ENCODE measurements at places on chromosomes 3 and 15. TPM values are rescaled to one million over a fixed set of nuclear protein-coding genes. Genes with fewer than 3 reads are reported as not detected.
A peak's percentile ranks its signal among the peaks of the same experiment; 100 is the strongest.

DNA sequence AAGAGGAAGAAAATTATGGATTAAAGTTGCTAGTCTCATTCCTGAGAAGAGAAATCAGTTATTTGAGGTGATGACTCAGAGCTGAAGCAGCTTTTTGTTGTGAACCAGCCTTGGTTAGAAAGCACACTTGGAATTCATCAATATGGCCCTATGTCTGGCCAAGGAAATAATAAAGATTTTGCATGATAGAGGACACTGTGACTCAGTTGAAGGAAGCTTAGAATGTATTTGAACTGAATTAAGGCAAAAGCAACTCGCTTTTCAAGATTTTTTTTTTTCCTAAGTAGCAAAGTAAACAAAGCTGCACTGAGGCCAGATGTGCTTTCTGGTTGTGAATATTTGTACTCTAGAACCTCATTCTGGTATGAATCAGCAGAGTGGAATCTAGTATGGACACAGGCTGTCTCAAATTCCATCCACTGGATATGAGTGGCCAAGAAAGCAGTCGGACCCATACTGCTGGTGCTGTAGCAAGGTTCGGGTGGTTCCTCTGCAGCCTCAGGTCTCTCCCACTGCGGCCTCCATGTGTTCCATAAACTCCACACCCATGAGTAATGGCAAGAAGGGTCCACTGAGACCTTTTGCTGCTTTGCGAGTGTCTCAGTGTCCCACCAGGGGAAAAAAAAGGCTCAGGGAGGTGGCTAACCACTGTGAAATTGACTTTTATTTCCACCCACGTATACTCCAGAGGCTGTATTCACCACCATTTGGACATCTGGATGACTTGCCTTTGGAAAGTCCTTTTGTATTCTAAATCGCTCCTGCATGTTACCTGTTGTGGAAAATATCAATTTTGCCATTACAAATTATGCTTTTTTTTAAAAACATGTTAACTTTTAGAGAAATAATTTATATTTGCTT, 53.1 kb downstream of the TGFBR2 start:
- no peak overlapping the region for H3K4me3 ChIP-seq
- DNase-seq = no peak
- no peaks in the 10 kb centered on the region for H3K36me3 ChIP-seq
- H3K4me1 ChIP-seq = peaks cover 15% of the 10 kb centered on the region
- H3K27ac ChIP-seq = no peak overlapping the region

DNA sequence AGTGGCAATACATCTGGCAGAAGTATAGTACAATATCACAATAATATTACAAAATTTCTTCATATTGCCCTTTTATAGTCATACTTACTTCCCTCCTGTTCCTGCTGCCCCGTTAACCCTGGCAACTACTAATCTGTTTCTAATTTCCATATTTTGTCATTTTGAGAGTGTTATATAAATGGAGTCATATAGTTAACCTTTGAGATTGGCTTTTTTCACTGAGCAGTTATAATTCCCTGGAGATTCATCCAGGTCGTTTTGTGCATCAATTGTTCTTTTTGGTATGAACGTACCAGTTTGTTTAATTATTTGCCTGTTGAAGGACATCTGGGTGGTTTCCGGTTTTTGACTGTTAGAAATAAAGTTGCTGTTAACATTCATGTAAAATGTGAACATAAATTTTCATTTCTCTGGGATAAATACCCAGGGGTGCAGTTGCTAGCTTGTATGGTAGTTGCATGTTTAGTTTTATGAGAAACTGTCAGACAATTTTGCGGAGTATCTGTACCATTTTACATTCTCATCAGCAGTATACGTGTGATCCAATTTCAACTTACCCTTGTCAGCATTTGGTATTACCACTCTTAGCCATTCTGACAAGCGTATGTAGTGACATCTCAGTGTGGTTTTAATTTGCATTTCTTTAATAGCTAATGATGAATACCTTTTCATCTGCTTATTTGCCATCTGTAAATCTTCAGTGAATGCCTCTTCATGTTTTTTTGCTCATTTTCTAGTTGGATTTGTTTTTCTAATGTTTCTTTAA, 32.2 kb upstream of the IL20RB start:
- no peak overlapping the region for H3K4me3 ChIP-seq
- no peak for DNase-seq
- no peaks in the 10 kb centered on the region for H3K27me3 ChIP-seq
- no peaks in the 10 kb centered on the region for H3K4me1 ChIP-seq

GRCh38 chr15:60469893-60470641, 8.9 kb downstream of the ICE2 start:
- no peaks in the 10 kb centered on the region for H3K27me3 ChIP-seq
- no peak for DNase-seq
- H3K27ac ChIP-seq = no peak overlapping the region
- peaks cover 2% of the 10 kb centered on the region for H3K4me1 ChIP-seq
- no peaks in the 10 kb centered on the region for H3K36me3 ChIP-seq

GRCh38 chr3:114571363-114571762, 277.5 kb downstream of the TIGIT start:
- H3K27ac ChIP-seq = no peak overlapping the region
- no peak overlapping the region for H3K4me3 ChIP-seq
- no peaks in the 10 kb centered on the region for H3K4me1 ChIP-seq
- no peaks in the 10 kb centered on the region for H3K27me3 ChIP-seq

- H3K4me1 ChIP-seq = peaks cover 5% of the 10 kb centered on the region
- no peak overlapping the region for H3K4me3 ChIP-seq
- H3K27me3 ChIP-seq = no peaks in the 10 kb centered on the region
- no peak for DNase-seq
These were observed 127.4 kb downstream of the TCF12 start for GRCh38 chr15:57045741-57046382.

- no peak for DNase-seq
- no peaks in the 10 kb centered on the region for H3K27me3 ChIP-seq
- no peaks in the 10 kb centered on the region for H3K4me1 ChIP-seq
- H3K4me3 ChIP-seq = no peak overlapping the region
- no peaks in the 10 kb centered on the region for H3K36me3 ChIP-seq
These were observed 23.0 kb downstream of the IGDCC3 start for GRCh38 chr15:65354835-65355172.

The FGD5 gene
- 15.0 TPM for total RNA-seq

The BAHD1 gene
- total RNA-seq = 17.9 TPM

- no peak for DNase-seq
- H3K27me3 ChIP-seq = no peaks in the 10 kb centered on the region
- H3K4me3 ChIP-seq = no peak overlapping the region
- H3K4me1 ChIP-seq = no peaks in the 10 kb centered on the region
- no peak overlapping the region for H3K27ac ChIP-seq
These were observed 78.5 kb downstream of the TCF12 start for GRCh38 chr15:56996746-56997470.

The FOXB1 gene
- 0.24 TPM for total RNA-seq

The CCR8 gene
- not detected for total RNA-seq

- no peak overlapping the region for H3K4me3 ChIP-seq
- H3K36me3 ChIP-seq = no peaks in the 10 kb centered on the region
- H3K27me3 ChIP-seq = no peaks in the 10 kb centered on the region
- H3K27ac ChIP-seq = no peak overlapping the region
- no peaks in the 10 kb centered on the region for H3K4me1 ChIP-seq
These were observed 171.6 kb upstream of the TSC22D2 start for GRCh38 chr3:150236316-150237082.

The ELP6 gene
- total RNA-seq = 25.0 TPM

The SAMMSON gene
- total RNA-seq = 0.23 TPM

DNA sequence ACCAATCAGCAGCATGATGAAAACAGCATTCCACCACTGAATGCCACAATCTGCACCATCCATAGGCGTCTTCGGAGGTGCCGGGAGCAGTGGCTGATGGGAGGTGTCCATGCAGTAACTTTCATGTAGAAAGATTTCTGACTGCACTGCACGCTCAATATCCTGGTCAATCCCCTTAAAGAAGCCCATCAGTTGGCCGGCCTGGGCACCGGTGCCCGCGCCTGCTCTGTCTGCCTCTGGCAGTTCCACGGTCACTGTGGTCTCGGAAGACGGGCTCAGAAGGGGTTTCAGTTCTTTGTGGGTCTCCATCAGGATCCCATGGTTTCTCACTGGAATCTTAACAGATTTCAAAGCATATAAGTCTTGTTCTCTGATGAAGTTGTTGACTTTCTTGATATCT, 3.9 kb downstream of the LYSMD4 start:
- no peak overlapping the region for H3K27ac ChIP-seq
- H3K36me3 ChIP-seq = no peaks in the 10 kb centered on the region
- no peak overlapping the region for H3K4me3 ChIP-seq
- no peaks in the 10 kb centered on the region for H3K27me3 ChIP-seq
- H3K4me1 ChIP-seq = peaks cover 4% of the 10 kb centered on the region
- no peak for DNase-seq

DNA sequence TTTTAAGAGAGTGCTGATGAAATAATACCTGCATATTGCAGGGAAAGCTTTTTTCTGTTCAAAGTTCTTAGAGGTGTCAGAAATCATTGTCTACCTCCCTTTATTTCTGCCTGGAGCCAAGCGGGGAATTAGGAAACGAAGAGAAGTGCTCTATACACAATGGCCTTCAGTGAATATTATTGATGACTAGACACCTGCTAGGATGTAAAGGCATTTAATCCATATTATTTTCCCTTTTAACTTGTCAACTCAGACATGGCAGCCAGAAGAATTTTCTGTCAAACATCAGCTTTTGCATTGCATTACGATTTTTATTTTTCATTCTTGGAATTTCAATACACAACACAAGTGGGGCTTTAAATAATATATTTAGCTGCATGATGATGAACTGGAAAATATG, 24.7 kb downstream of the CADM2 start:
- no peaks in the 10 kb centered on the region for H3K27me3 ChIP-seq
- no peak overlapping the region for H3K4me3 ChIP-seq
- H3K36me3 ChIP-seq = no peaks in the 10 kb centered on the region

- no peak for DNase-seq
- no peaks in the 10 kb centered on the region for H3K27me3 ChIP-seq
- H3K36me3 ChIP-seq = no peaks in the 10 kb centered on the region
- H3K4me3 ChIP-seq = no peak overlapping the region
These were observed 149.7 kb downstream of the RBMS3 start for GRCh38 chr3:29430558-29430971.

DNA sequence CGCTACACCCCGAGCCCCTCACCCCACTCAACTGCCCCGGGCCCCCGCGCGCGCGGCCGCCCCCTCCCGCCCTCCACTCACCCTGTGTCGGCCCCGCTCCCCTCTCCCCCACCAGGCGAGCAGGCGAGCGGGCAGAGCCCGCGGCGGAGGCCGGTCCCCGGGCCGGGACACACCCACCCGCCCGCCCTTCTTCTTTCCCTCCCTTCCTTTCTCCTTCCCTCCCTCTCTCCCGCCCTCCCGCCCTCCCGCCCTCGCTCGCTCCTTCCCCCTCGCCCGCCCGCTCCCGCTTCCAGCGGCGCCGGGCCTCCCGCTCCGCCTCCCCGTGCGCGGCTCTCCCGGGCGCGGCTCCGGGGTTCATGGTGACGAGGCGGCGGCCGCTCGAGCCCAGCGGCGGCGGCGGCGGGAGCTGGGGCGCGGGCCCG, at the start of gene CTDSPL:
CTDSPL (plus strand) TSS at position 261 of the 422 bp plus-strand sequence. CDS start 320 bp downstream, outside the sequence.
- H3K4me1 ChIP-seq = peaks cover 8% of the 10 kb centered on the region
- H3K36me3 ChIP-seq = no peaks in the 10 kb centered on the region
- H3K27me3 ChIP-seq = no peaks in the 10 kb centered on the region
- peak within 1 kb of the TSS; percentile 69 for H3K27ac ChIP-seq

The FBXW12 gene
- total RNA-seq = 0.46 TPM

The SLC4A7 gene
- 22.7 TPM for total RNA-seq

GRCh38 chr3:13367728-13368127, 52.4 kb downstream of the NUP210 start:
- no peak for DNase-seq
- H3K36me3 ChIP-seq = no peaks in the 10 kb centered on the region
- H3K27me3 ChIP-seq = no peaks in the 10 kb centered on the region
- no peaks in the 10 kb centered on the region for H3K4me1 ChIP-seq

The TMEM108 gene
- total RNA-seq = not detected

DNA sequence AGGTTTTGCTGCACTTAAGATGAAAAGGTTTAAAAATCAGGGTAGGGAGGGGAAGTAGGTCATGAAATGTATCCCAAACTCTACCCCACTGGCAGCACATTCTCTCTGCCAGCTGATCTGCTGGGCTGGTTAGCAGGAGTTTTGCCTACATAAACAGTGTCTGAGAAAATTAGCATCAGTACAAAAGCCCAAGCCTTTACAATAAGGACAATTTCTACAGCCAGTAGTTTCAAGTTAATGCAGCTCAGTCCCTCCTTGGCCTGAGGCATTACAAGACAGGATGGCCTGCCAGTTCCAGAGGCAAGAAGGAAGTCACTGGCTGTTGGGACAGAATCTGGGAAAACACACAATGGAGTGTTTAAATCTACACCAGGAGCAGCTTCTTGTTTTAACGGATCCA, 32.8 kb downstream of the NCEH1 start:
- H3K27ac ChIP-seq = no peak overlapping the region
- no peaks in the 10 kb centered on the region for H3K4me1 ChIP-seq

The PLCL2 gene
- total RNA-seq = 45.3 TPM
